ENCODE measurements at places on chromosomes 6 and 20.

GRCh38 chr6:89596056-89596455 lies 42.5 kb downstream of the LYRM2 start:
- DNase-seq, result no peak

- no peak for DNase-seq
These were observed 3.6 kb upstream of the SLC52A3 start for GRCh38 chr20:771741-772464.

DNA sequence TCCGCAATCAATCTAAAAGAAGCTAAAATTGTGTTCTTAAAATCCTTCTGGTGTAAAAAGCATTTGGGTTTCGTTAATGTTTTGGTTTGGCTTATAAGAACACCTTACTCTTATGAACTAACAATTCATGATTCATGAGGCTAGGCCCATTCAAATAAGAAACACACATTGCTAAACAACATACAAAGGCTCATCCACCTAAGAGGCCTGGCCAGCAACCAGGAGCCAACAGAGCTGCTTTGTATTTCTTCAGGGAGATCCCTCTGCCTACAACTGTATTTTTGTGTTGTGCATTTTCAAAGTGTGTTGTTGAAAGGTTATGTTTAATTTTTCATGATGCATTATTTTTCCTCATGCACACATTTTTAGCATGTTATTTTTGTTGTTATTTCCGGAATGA lies 98.6 kb downstream of the PTPRK start:
- DNase-seq, result no peak

DNA sequence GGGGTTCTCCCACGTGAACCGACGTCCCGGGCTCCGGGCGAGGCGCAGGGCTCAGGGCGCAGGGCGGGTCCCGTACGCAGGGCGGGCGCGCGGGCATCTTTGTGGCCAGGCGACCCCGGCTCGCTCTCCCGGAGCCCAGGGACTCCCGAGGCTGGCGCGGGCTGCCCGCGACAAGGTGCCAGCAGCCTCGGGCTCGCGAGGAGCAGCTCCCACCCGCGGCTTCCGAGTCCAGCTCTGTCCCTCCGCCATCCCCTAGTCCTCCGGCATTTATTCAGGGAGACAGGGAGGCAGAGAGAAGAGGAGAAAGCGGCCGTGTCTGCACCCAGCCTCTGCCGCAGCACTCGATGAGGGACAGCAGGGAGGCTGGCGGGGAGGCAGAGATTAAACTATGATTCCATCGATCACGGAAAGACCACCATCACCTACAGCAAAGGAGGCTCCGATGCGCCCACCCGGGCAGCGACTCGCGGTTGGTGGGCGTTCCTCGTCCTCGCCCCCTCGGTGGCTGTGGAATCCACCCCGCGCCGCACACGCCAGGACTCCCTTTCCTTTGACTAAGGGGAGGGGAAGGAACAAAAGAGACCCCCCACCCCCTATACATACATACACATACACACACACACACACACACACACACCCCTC lies 1.1 kb downstream of the RGS17 start:
- no peak for DNase-seq

DNA sequence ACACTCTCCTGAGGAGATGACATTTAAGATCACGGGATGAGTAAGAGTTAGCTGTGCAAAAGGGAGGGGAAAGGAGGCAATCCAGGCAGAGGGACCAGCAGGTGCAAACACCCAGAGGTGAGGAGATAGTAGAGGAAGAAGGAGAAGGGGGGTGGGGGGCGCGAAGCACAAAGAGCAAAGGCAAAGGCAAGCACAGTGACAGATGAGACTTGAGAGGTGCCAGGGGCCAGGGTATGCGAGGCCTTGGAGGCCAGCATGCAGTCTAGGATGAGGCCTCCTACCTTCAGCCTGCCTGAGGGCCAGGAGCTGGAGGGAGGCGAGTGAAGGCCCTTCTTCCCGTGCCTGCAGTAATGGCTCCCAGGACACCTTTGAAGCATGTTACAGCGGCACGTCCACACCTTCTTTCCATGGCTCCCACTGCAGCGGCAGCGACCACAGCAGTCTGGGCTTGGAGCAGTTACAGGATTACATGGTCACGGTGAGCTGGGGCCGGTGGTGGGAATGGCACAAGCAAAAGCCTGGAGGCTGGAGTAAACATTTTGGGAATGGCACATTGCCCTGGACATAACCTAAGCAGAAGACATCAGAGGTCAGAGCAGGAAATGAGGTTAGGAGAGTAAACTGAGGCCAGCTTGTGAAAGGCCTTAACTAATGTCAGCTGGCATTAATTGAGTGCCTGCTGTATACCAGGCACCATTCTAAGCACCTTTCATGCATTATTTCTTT lies 18.6 kb downstream of the CCM2L start:
- DNase-seq, result no peak

- no peak for DNase-seq
These were observed 38.9 kb downstream of the ORC3 start for GRCh38 chr6:87628881-87629280.

- DNase-seq, result no peak
These were observed 45.6 kb upstream of the MAN1A1 start for GRCh38 chr6:119395192-119395591.

DNA sequence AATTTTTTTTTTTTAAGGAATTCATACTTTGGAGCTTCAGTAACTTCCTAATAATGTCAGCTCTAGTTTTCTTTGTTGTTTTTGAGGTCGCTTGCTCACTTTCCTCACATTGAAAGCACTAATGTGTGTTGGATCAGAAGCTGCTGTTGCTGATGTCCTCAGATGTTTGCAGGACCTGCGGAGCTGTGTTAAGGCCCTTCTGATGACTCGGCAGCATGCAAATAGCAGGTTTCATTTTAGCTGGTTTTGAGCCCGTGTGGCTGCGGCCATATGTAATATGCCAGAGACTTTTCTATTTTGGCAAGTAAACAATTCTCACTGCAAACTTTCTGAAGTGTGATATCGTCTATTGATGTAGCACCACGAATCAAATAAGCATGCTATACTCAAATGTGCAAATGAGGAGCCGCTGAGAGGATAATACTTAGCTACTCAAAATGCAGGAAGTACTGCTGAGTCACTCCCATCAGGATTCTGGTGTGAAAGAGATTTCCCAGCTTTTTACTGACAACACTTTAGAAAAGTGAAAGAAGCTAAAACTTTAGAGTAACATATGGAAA lies 187.8 kb downstream of the SASH1 start:
- DNase-seq, result no peak

- DNase-seq, result no peak
These were observed 72.2 kb downstream of the SGK1 start for GRCh38 chr6:134245706-134246105.

DNA sequence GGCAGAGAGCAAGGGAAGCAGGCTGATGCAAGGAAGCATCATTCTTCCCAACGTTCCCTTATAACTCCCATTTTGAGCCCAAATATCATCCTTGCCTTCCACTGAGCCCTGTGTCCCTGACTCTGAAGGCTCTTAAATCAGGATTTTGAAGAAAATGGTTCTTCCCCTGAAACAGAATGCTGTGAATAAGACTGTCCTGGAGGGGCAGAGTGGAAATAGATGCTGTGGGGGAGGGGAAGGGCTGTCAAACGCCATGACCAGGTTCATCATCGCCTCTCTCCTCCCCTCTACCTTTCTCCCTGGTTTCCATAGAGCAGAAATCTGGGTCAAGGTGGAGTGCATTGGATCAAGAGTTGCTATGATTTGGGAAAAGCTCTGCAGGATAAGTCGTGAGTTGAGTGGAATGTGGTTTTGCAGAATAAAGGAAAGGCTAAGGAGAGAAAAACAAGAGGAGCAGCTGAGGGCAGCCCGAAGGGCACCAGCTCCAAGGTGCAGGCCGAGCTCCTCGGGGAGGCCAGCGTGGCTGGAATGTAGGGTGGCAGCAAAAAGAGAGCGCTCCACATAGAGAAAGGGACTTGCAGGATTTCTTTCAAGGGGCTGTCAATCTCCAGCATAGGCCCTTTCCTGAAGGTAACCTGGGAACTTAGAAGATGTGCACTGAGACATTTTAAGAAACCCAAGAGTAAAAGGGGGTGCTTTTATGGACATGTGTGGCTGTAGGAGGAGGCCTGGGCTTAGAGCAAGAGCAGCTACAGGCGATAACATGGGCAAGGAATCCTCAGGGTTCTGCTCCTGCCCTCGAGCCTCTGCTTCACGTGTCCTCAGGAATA lies 120.8 kb upstream of the CDYL start:
- DNase-seq, result no peak

DNA sequence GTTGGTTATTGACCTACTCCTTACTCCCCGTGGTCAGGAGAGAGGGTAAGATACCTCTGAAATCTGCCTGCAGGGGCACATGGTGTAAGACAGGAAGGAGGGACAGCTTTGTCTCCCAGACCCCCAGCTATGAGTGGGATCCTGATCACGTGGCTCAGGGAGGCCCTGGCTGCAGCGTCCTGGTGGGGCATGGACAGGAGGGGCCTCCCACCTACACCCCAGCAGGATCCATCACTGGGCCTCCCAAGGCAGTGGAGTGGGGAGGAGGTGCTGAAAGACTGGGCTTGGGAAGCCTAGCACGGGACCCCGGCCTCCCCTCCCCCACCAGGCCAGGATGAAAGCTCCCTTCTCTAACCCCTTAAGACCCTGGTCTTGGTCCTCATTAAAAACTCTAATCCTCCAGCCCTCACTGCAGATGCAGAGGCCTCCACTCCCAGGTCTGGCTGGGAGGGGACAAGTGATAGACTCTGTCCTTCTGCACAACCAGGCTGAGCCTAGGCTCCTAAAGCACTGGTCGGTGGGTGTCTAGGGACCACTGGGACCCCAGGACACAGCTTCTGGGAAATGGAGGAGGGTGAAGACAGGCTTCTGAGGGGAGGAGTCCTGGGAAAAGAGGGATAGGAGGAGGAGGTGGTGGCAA lies 29.6 kb upstream of the VEGFA start:
- no peak for DNase-seq

DNA sequence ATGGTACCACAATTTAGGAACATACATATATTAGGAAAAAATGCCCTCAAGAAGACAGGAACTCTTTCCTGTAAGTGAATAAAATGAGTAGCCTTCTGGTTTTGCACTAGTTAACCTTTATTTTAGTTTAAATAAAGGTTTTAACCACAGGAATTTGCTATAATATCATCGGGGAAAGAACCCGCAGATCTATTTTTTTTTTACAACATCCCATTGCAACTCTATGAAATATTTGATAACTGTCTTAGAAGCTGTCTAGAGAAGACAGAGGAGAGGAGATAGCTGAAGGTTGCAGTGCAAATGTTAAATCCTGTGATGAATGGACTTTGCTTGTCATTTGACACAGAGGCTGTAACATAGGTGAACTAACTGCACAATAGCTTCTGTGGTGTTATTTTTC lies 69.5 kb downstream of the TINAG start:
- DNase-seq, result no peak

- no peak for DNase-seq
These were observed 311.6 kb downstream of the MMUT start for GRCh38 chr6:49151461-49151860.

DNA sequence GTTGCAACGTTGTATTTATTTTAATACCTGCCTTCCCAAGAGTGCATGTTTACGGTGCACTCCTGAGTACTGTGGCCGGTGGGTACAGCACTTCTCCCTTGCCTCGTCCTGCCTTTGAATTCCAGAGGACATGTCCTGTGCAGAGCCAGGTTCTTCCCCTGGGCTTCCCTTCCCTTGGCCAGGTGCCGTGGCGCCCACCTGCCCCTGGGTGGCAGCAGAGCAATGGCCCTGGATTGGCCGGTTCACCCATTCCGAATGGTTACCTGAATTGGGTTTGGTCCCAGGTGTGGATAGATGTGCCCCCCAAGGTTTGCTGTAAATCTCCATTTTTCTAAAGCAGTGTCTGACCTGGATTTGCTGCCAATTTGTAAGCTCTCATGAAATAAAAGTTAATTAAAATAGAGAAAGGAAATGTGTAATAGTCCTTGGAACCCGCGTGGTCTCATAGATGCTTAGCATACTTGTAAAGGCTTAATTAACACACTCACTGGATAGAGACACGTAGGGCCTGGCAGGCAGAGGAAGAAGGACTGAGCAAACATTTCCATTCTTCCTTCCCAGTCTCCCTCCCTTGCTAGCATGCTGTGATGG lies 40.6 kb downstream of the DTD1 start:
- DNase-seq, result no peak
